ENCODE measurements at places on chromosomes 13 and 19.

DNA sequence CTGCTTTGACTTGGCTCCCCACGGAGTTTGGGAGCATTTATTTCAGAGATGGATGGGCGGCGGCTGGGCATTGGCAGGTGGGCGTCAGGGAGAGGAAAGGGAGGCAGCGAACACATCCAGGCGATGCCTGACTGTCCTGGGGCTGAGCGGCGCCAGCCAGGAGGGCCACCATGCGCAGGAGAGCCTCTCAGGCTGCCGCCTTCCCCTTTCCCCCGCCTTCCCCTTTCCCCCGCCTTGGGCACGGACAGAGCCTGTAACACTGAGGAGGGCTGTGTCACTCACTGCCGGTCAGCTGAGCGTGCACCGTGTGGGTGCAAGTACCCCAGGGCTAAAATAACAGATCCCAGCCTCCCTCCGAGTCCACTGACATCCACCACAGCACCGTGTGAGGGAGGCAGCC is 11.4 kb downstream of the MCF2L start:
- DNase-seq, result no peak

GRCh38 chr19:56491399-56491798 is 14.3 kb upstream of the ZNF667 start:
- no peak for DNase-seq

DNA sequence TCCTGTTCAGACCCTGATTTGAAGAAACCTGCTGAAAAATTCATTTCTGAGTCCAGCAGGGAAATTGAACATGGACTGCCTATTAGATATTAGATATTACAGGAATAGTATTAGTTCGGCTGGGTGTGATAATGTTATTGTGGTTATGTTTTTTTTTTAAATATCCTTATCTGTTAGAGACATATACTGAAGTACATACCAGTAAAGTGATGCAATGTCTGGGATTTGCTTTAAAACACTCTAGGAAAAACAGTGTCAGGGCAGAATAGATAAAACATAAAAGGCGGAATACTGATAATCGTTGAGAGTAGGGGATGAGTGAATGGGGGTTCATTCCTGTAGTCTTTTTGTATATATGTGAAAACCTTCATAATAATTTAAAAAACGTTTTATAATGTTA is 28.7 kb upstream of the AMER2 start:
- DNase-seq, result no peak

GRCh38 chr13:45333977-45334922 is 6.7 kb downstream of the TPT1 start:
- peak; percentile 25 for DNase-seq

DNA sequence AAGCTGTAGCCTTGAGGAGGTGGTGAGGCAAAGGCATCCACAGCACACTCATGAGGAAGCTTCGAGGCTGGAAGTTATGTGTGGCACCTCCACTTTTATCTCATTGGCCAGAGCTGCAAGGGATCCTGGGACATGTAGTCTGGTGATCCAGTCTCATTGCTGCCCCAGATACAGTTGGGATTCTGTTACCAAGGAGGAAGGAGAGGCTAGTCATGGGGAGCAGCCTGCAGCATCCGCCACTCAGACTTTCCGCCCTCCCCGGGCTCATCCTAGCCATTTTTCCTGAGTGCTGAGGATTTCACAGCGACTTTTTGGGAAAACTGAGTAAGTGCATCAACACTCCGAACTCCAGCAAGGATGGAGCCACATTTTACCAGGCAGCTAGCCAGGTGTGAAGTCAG is 74.4 kb downstream of the DPF1 start:
- no peak for DNase-seq

GRCh38 chr13:19088416-19088815 is 93.2 kb downstream of the TUBA3C start:
- no peak for DNase-seq

- no peak for DNase-seq
Observed at GRCh38 chr13:77390391-77390790, 63.5 kb upstream of the MYCBP2 start.

DNA sequence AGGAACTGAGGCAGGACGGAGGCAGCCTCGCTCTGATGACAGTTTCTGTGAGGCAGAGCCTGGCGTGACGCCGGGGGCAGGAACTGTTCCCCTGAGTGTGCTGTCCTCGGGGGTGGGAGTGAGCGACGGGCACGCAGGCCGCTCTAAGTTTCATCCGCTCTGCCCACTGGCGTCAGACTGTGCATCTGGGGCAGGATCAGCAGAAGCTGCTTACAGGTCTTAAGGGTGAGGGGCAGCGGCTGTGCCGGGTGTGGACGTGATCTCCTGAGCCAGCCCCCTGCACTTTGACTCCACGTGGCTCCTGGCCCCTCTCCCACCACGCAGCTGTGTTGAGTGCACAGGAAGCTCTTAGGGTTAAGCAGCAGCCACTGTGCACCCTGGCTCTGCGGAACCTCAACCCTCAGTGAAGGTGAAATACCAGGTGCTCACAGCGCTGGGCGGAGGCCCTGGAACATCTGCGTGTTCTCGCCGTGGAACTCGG is 1.5 kb downstream of the GRK1 start:
- no peak for DNase-seq

GRCh38 chr19:51586103-51586728 is 15.1 kb downstream of the ZNF175 start:
- DNase-seq, result no peak

DNA sequence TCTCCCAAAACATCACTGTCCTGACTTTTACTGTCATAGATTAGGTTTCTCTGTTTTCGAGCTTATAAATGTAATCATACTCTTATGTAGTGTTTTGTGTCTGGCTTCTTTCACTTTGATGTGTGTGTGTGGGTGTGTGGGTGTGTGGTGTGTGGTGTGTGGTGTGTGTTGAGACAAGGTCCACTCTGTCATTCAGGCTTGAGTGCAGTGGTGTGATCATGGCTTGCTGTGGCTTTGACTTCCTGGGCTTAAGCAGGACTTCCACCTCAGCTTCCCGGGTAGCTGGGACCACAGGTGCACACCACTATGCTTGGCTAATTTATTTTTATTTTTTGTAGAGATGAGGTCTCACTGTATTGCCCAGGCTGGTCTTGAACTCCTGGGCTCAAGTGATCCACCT is 59.6 kb downstream of the PDS5B start:
- no peak for DNase-seq

- peak; percentile 80 for DNase-seq
Observed at GRCh38 chr19:4139614-4140236, 13.7 kb upstream of the CREB3L3 start.

- DNase-seq, result no peak
Observed at GRCh38 chr19:23527797-23528196, 132.5 kb upstream of the ZNF91 start.

DNA sequence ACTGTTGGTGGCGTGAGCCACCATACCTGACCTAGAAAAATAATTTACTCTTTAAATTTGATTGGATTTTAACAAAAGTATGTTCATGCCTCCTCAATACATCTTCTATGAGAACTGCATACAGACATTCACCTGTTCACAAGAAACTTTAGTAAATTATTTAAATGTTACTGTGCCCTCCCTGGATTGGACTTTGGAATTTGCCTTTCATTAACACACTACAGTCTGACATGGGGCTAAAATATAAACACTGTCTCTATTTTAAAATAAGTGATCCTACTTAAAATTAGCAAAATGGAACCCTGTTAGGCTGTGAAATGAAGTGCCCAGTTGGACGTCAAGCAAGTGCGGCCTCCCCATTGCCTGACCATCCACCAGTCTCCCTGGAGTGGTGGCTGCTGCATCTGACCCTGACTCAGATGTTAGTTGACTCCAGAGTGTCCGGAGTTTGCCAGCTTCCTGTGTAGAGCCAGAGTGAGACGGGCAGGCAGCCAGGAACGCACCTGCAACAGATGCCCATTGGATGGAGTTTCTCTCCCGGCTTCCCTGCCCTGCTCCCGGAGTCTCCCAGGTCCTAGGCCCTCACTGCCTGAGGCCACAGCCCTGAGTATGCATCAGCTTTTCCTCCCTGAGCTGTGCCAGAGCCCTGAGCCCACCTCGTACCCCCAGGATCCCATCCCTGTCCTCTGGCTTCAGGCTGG is 45.9 kb upstream of the ATP11A start:
- DNase-seq, result no peak

GRCh38 chr13:63128716-63129115 is 1713.1 kb upstream of the PCDH20 start:
- no peak for DNase-seq

DNA sequence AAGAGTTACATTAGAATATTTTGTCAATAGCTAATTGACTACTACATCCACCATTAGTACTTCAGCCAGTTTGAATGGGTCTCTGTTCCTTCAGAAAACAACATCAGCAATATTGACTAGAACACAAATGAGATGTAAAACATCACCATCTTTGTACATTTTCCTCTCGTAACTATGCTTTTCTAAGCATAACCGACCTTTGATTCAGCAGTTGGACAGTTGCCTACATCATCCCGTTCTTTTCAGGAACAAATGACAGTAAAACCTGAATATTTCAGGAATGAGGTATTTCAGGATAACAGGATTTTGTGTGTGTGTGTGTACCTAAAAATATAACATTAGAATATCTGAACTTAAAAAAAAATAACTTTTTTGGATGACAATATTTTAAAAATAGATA is 60.9 kb downstream of the STARD13 start:
- no peak for DNase-seq

- no peak for DNase-seq
Observed at GRCh38 chr13:113613789-113614379, 29.3 kb downstream of the TFDP1 start.

DNA sequence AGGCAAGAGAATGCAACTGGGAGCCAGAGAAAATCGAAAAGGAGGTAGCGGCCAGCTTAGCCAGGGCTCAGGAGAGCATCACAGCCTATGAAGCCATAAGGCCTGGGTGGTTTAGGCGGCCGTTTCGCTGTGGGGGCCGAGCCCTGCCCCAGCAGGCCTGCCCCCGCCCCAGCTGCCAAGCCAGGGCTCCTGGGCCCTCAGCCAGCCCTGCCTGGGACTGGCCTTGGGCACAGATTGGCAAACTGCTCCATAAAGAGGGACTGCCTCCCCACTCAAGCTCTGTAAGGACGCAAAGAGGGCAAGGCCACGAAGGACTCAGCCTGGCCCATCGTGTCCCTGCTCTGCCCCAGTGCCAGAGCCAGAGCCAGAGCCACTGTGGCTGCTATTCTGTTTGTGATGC is 10.2 kb downstream of the ZNF653 start:
- DNase-seq, result no peak

DNA sequence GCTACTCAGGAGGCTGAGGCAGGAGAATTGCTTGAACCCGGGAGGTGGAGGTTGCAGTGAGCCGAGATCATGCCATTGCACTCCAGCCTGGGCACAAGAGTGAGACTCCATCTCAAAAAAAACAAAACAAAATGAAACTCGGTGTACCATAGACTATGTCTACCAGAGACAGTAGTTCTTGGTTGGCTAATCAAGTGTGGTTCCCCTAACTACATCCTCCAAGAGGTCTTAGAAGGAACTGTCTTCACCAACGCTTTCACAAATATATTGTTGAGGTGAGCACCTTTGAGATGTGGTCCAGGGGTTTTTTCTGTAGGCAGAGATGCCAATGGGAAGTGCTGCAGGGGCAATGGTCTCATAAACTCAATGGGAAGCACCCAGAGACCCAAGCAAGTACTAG is 48.0 kb downstream of the RFC3 start:
- no peak for DNase-seq

DNA sequence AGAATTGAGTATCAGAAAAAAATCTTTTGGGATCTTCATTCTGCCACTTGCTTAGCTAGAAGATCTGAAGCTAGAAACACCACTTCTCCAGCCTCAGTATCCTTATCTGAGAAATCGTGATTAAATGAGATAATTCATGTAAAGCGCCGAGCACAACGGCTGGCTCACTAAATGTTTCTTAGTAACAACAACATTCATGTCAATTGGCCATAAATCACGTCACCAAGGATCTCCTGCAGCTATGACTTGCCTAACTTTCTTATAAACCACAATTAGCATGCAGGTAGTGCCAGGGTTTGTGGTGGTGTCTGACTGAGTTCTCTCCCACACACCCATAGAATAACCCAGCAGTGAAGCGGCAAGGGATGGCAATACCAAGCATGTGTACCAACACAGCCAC is 501.3 kb downstream of the EFNB2 start:
- DNase-seq, result no peak

Measured in stimulated activated CD4-positive, alpha-beta T cell treated with anti-CD3 and anti-CD28 coated beads, Interleukin-2, amount 100 ng/mL, for 4 hours (primary cell).